ENCODE measurements at places on chromosomes 6 and 20. TPM values are rescaled to one million over a fixed set of nuclear protein-coding genes. Genes with fewer than 3 reads are reported as not detected.

CD83 gene
- 3.4 TPM for total RNA-seq

MLN gene
- not detected for total RNA-seq

LHFPL5 gene
- not detected for total RNA-seq

SLA2 gene
- under 0.01 TPM for total RNA-seq

GRIK2 gene
- total RNA-seq: 1.5 TPM

SLC22A1 gene
- 0.12 TPM for total RNA-seq

CLPSL2 gene
- not detected for total RNA-seq

SRSF12 gene
- total RNA-seq: 0.36 TPM

RIPOR2 gene
- 0.97 TPM for total RNA-seq

GMPR gene
- total RNA-seq: 5.7 TPM

NNAT gene
- total RNA-seq: 1.8 TPM

FRMD1 gene
- not detected for total RNA-seq

RBBP8NL gene
- total RNA-seq: not detected

CASS4 gene
- 1.8 TPM for total RNA-seq

TRMT11 gene
- total RNA-seq: 25.0 TPM

PMEPA1 gene
- total RNA-seq: 16.8 TPM

MOG gene
- total RNA-seq: not detected

IPCEF1 gene
- 0.24 TPM for total RNA-seq

WFDC12 gene
- total RNA-seq: not detected

ABT1 gene
- total RNA-seq: 14.6 TPM

WFDC5 gene
- total RNA-seq: not detected

EGFL8 gene
- total RNA-seq: 0.97 TPM

KCNQ5 gene
- 0.49 TPM for total RNA-seq

SOX18 gene
- total RNA-seq: 0.16 TPM

PIGU gene
- 8.8 TPM for total RNA-seq

ZNF391 gene
- total RNA-seq: 0.49 TPM

APOM gene
- total RNA-seq: 1.2 TPM

CST1 gene
- not detected for total RNA-seq

SAMD3 gene
- total RNA-seq: 0.65 TPM

PNLDC1 gene
- 0.81 TPM for total RNA-seq

HLA-DRB5 gene
- total RNA-seq: 0.49 TPM

COX4I2 gene
- total RNA-seq: not detected

ALDH8A1 gene
- 0.16 TPM for total RNA-seq

KCNK17 gene
- total RNA-seq: not detected

C20orf141 gene
- not detected for total RNA-seq

FAM209B gene
- total RNA-seq: 0.36 TPM

KHDC1L gene
- 1.1 TPM for total RNA-seq

BANF2 gene
- total RNA-seq: not detected

PXMP4 gene
- total RNA-seq: 9.6 TPM

COL10A1 gene
- total RNA-seq: 73.0 TPM

HNF4A gene
- total RNA-seq: not detected

PRND gene
- total RNA-seq: under 0.01 TPM

PM20D2 gene
- total RNA-seq: 6.9 TPM

VSX1 gene
- total RNA-seq: not detected

CLIC5 gene
- 0.16 TPM for total RNA-seq

OPRM1 gene
- not detected for total RNA-seq

PDYN gene
- total RNA-seq: not detected

PLTP gene
- total RNA-seq: 23.0 TPM

WFDC10B gene
- total RNA-seq: 0.32 TPM

FBXO5 gene
- total RNA-seq: 6.7 TPM

NR2E1 gene
- total RNA-seq: not detected

BPIFB4 gene
- not detected for total RNA-seq

BTN1A1 gene
- not detected for total RNA-seq

CRIP3 gene
- not detected for total RNA-seq

TPBG gene
- total RNA-seq: 73.3 TPM

HLA-DRB1 gene
- 0.12 TPM for total RNA-seq

LSM14B gene
- 73.3 TPM for total RNA-seq

IRF4 gene
- 0.16 TPM for total RNA-seq

Measured in hair follicle dermal papilla cell (primary cell).